ENCODE measurements at places on chromosomes 1 and 21. TPM values are rescaled to one million over a fixed set of nuclear protein-coding genes. Genes with fewer than 3 reads are reported as not detected.

The LCE3E gene
- total RNA-seq = not detected

The ZNF678 gene
- total RNA-seq = 4.4 TPM

The SYCP1 gene
- not detected for total RNA-seq

The FAM110D gene
- not detected for total RNA-seq

The MRPL39 gene
- total RNA-seq = 31.6 TPM

All from T-helper 1 cell treated with Interleukin-12 subunit alpha and Interleukin-12 subunit beta and Interleukin-4 antibody, amounts not matched to agents 30 ng/mL and 1 ng/mL, for 36 hours (primary cell).